ENCODE measurements at places on chromosomes 3 and 15. TPM values are rescaled to one million over a fixed set of nuclear protein-coding genes. Genes with fewer than 3 reads are reported as not detected.

GRCh38 chr3:52357151-52358080 is 41.3 kb downstream of the DNAH1 start:
- DNase-seq: no peak

- DNase-seq: no peak
Observed at GRCh38 chr3:196207159-196207832, 3.9 kb downstream of the ZDHHC19 start.

DNA sequence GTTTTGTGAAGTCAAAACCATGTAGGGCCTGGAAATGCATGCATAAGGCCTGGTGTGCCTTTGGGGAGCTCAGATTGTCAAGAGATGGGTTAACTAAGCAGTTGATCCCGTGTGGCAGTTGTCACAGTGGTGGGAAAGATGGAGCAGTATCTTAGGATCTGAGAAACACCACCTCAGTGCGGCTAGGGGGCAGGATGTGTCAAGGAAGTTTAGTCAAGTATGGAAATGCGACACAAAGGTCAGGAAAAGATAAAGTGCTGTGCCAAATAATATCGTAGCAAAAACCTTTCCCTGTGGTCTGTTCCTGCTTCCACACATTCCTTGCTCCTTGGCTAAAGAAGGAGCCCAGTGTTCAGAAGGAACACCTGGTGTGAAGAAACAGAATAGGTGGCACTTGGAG is 396.4 kb downstream of the EDEM1 start:
- DNase-seq: no peak

DNA sequence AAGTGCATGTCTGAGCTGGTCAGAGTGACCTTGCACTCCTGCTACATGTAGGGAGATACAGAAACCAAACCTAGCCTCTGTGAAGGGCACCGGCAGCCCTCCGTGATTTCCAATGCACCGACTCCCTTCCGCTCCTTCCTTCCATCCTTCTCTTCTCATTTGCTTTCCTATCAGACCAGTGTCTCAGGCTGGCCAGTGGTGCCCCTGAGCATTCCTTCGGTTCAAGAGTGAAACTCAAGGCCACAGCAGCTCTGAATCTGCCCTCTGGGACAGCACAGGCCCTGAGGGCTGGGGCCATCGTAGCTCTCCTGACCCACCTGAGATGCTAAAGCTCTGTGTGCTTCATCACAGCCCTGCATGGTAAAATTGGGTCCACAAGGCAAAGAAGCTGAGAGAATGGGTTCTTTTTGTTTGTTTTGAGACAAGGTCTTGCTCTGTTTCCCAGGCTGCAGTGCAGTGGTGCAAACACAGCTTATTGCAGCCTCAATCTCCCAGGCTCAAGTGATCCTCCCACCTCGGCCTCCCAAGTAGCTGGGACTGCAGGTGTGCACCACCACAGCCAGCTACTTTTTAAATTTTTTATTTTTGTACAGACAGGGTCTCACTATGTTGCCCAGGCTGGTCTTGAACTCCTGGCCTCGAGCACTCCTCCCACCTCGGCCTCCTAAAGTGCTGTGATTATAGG is 2.3 kb upstream of the BMF start:
- DNase-seq: no peak

DNA sequence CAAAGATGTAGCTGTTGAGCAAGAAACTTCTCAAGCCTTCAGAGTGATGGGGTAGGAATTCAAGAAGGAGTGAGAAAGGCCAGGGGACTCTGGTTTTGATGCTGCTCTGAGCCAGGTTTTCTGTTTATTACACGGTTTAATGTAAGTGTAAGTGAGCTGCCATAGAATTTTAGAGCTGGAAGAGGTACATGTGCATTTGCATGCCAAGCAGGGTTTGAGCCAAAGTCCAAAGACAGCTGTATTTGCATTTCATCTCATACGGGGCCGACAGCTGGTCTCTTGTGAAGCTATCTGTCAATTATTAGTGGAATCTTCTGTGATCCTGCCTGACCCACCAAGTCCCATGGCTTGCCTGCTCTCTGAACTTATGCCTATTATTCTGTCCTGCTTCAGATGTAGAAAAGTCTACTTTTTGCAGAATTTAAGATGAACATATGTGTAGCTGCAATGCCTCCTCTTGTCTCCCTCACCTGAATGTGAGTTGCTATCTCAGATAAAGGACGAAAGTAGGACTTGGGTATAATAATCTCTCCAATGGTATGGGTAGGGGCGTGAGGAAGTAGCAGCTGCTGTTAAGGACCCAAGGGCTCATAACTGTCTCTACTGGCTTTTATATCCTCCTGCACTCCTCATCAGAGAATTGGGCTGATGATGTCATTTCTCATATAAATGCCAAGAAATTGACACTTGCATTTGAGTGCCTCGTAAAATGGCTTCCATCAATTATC is 160.0 kb downstream of the SQOR start:
- no peak for DNase-seq

GRCh38 chr3:159765860-159766294 is 222.8 kb upstream of the IL12A start:
- DNase-seq: no peak

- DNase-seq: no peak
Observed at GRCh38 chr15:38687775-38688495, 123.3 kb upstream of the RASGRP1 start.

DNA sequence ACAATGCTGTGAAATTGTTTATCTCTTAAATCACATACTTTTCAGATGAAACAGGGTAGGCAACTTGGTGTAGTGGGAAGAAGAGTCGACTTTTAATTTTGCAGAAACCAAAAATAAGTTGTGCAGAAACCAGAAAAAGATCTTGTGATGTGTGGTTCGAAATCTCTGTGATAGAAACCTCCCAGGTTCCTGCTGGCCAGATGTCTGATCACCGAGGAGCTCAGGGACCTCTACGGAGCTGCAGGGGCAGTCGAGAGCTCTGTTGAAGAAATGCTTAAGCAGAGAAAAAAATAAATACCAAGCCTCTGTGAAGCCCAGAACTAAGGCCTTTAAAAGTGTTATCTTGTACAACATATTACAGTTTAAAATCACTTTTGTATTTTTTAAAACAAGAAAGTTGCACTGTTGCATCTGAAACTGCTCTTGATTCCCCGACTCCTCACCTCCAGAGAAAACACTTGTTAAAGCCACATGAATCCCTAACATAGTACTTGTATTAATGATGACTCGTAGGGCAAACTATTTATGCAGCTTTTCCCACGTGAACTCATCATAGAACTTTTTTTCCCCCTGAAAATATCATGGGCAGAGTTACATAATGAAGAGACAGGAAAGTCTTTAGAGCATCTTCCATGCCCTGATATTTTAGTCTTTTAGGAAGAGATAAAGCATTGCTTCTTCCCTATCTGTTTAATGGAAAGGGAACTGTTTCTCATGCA is 51.3 kb downstream of the CCK start:
- no peak for DNase-seq

GRCh38 chr3:116155841-116156240 is 289.4 kb downstream of the LSAMP start:
- DNase-seq: no peak

DNA sequence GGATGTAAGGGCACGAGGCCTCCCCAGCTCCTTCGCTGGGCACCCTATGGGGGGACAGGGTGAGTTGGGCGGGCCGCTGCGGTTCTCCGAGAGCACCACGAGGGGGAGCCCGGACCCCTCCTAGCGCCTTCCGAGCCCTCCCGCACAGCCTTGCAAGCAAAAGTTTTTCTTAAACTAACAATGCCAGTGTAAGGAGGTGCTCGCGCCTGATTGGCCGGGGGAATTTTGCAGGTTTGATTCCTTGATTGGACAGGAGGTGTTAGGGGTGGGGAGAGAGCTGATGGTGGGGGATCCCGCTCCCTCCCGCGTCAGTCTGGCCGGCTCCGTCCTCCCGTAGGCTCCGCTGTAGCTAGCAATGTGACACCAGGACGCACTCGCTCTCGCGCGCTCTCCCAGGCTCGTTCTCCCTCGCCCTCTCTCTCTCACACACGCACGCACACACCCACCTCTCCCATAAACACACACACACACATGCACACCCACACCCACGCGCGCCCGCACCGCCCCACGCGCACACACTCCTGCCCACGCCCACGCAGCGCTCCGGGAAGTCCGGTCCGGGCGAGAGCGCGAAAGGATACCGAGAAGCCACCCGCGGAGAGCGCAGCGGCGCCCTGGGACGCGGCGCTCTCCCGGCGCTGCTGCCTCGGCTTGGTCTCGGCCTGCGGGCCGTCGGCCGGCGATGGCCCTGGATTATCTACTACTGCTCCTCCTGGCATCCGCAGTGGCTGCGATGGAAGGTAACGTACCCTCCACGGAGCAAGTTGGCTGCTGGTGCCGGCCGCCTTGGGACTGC is at the start of gene EPHB1:
Gene EPHB1 (plus strand): TSS at position 311 of the 796 bp plus-strand sequence.
- peak; percentile 92 for DNase-seq

GRCh38 chr3:9224490-9224889 is 25.0 kb downstream of the SRGAP3 start:
- no peak for DNase-seq

- DNase-seq: no peak
Observed at GRCh38 chr3:39803956-39804355, 5.5 kb upstream of the MYRIP start.

GRCh38 chr3:104939196-104939595 is 427.5 kb upstream of the ALCAM start:
- no peak for DNase-seq

- peak; percentile 96 for DNase-seq
Observed at GRCh38 chr3:64685800-64686445, 1.9 kb downstream of the ADAMTS9 start.

- DNase-seq: no peak
Observed at GRCh38 chr3:20043396-20043795, 3.1 kb downstream of the KAT2B start.

GRCh38 chr3:101020351-101021015 is 27.3 kb upstream of the ABI3BP start:
- no peak for DNase-seq

GRCh38 chr3:77456431-77456830 is 416.5 kb downstream of the ROBO2 start:
- no peak for DNase-seq

DNA sequence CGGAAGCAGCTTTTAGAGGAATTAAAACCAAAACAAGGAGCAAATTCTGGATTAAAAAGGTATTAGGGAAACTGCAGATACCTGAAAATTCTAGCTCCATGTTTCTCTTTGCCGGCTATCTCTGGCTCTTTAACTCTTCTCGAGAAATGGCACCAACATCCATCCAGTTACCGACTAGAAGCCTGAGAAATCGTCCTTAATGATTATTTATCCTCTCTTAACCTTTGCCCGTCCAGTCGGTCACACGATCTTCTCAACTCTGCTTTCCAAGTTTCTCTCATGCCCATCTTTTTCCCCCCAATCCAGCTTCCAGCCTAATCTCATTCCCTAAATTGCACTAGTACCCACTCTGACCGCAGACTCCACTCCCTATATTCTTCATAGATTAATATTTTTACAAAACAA is 596 bp upstream of the SGO1 start:
- DNase-seq: no peak

GRCh38 chr15:96695426-96695825 is 364.9 kb downstream of the NR2F2 start:
- DNase-seq: no peak

DNA sequence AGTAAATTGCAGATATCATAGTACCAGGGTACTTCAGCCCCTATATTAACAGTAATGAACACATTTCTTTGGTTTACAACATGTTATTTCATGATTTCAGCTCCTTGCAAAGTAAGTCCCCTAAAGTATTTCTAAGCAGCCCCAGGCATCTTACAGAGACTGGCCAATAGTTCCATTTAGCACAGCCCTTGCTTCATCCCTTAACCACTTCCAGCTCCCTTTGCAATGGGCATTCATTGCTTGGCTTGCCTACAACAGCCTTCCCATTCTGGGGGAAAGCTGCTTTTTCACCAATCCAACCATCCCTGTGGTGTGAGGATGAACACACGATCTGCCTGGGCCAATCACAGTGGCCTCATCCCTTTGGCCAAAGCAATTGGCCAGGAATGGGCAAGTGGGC is 67.2 kb upstream of the XCR1 start:
- DNase-seq: no peak

DNA sequence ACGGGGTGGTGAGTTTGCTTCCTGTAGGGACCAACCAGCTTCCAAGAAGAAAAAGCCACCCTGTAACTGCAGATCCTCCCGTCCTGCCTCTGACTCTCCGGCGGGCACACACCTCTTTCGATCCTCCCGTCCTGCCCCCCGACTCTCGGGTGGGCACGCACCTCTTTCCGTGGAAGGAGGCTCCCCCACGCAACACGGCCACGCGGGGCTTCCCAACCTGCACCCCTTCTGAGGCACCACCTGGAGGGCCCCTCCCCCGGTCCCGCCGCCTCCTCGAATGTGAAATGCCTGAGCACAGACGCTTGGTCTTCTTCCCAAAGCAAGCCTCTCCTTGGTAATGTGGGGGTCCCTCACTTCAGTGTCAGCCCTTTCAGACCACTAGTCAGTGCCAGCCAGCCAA is 7.3 kb downstream of the ADAMTS17 start:
- no peak for DNase-seq

DNA sequence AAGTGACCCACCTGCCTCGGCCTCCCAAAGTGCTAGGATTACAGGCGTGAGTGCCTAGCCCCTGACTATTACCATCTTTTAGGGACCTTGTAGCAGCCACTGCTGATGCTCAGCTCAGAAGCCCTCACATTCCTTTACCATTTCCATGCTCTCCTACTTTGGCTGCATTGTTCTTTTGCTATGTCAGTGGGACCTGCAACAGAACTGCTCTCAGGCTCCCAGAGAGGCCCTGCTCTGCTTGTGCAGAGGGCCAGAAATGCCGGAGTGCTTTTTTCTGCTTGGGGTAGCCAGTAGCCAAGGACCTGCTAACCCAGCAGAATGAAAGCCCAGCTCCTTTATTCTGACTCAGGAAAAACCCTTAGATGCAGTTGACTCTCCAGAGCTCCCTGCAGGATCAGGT is 18.3 kb upstream of the PROK2 start:
- DNase-seq: no peak

GRCh38 chr3:118793176-118793575 is 241.5 kb downstream of the IGSF11 start:
- no peak for DNase-seq

DNA sequence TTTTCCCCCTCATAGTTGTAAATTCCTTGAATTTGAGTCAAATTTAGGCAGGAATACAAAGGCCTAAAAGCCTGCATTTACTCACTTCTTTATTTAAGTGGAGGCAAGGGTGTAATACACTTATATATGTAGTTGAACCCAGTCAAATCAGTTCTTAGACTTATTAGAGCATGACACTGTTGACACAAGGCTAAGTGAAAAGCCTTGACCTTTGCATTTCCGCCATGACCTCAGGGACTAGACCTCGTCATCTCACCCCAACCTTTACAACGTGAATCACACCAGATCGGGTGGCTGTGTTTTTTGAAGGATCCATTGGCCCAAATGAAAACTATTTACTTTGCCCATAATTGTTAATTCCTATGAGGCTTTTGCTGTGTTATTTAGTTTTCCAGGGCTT is 774.4 kb downstream of the ROBO1 start:
- no peak for DNase-seq

The ARGFX gene
- polyA plus RNA-seq: not detected

The PTX3 gene
- polyA plus RNA-seq: 4.5 TPM

The PLA2G4E gene
- polyA plus RNA-seq: not detected

The KNG1 gene
- 56.9 TPM for polyA plus RNA-seq

The DLL4 gene
- polyA plus RNA-seq: 5.1 TPM

The NMNAT3 gene
- 11.9 TPM for polyA plus RNA-seq

The CHRNA7 gene
- polyA plus RNA-seq: 37.3 TPM

The HTR3E gene
- not detected for polyA plus RNA-seq

The SLC22A13 gene
- polyA plus RNA-seq: 4.4 TPM

The NRG4 gene
- 10.2 TPM for polyA plus RNA-seq

The ROPN1 gene
- polyA plus RNA-seq: 0.25 TPM

The MOBP gene
- 0.22 TPM for polyA plus RNA-seq

The FOXB1 gene
- not detected for polyA plus RNA-seq

The FETUB gene
- polyA plus RNA-seq: 0.28 TPM

The GOLIM4 gene
- 107 TPM for polyA plus RNA-seq

The POLQ gene
- polyA plus RNA-seq: 9.7 TPM

The MORC1 gene
- 0.57 TPM for polyA plus RNA-seq

The RETNLB gene
- not detected for polyA plus RNA-seq
